ENCODE measurements at places on chromosomes 6 and 20. TPM values are rescaled to one million over a fixed set of nuclear protein-coding genes. Genes with fewer than 3 reads are reported as not detected.

- DNase-seq, result no peak
Observed at GRCh38 chr20:53695797-53696527, 102.3 kb upstream of the ZNF217 start.

DNA sequence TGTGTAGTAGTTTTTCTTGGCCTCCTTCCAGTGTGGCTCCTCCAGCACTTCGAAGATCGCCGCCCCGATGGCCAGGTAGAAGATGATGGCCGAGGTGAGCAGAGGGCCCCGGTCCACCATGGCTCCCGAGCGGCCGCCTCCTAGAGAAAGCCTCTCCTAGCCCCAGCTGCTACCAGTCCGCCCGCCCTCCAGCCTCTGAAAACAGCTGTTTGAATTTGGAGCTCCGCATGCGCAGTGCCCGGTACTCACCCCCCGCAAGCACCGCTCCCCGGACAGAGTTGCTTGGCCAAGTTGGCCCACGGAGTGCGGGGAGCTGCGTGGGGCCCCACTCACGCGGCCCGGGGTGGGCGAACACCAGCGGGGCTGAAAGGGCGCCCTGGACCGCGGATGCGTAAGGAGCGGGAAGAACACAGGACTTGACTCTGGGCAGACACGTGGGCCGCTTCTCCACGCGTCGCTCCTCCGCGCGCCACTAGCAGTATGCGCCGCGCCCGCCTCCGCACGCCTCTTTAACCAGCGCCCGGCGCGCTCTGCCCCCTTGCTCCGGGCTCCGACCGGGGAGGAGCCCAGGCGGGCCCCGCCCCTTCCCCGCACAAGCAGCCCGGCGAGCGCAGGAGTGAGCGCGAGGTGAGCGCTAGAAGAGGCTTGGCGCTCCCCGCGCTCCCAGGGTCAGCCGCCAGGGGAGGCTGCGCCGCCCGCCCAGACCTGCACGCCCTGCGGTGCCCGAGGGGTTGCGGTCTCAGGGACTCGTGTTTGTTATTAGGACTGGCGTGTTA lies at the start of gene KCNK5:
KCNK5 (minus strand) TSS at position 484 of the 776 bp plus-strand sequence; CDS start at position 120, 364 bp downstream.
- peak; percentile 29 for DNase-seq

GRCh38 chr20:58853976-58854637 lies 1.6 kb downstream of the GNAS start:
- no peak for DNase-seq

DNA sequence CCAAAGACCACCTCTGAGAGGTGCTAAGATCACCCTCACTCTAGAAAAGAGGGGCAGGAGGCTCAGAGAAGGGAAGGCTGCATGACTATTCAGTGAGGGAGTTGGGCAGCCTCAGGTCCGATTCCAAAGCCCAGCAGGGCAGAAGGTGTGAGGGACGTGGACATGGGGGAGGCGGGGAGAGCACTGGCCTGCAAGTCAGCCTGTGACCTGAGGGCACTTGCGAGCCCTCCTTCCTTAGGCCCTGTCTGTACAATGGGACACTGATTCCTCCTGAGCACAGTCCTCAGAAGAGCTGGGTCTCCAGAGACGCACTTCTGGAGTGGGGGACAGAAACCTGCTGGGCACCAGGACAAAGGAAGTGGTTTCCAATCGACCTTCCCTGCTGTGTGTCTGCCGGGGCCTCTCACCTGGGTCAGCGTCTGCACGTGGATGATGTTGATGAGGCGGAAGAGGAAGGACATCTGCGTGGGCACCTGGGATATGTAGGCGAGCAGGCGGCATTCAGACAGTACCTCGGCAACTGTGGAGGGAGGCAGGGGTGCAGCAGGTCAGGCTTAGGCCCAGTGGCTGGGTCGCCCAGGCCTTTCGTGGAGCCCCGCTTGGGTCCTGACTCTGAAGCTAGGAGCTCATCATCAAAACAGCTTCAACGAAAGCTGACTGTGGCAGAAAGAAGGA lies 48.5 kb downstream of the MYH7B start:
- no peak for DNase-seq

GRCh38 chr20:59530782-59531181 lies 73.6 kb upstream of the PHACTR3 start:
- DNase-seq, result no peak

- DNase-seq, result no peak
Observed at GRCh38 chr6:33248643-33248931, 23.1 kb downstream of the VPS52 start.

- DNase-seq, result no peak
Observed at GRCh38 chr20:62377064-62377461, 9.8 kb upstream of the RPS21 start.

- no peak for DNase-seq
Observed at GRCh38 chr20:10524643-10525042, 89.5 kb downstream of the SLX4IP start.

DNA sequence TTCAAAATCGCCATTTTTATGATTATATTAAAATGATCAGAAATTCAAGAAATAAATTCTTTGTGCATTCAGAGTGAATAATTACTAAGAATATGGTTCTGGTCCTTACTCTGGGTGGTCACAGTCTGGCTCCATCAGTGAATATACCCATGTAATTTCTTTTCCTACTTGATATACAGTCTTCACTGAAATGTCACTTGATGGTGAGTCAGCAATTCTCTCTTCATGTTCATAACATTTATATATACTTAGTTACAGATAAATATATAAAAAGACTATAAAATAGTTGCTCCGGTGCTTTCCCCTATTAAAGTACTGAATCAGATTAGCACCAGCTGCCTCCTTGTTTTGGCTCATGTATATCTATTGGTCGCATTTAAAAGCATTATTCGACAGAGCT lies 56.4 kb upstream of the MTRF1L start:
- DNase-seq, result no peak

- no peak for DNase-seq
Observed at GRCh38 chr20:41345729-41346067, 5.1 kb downstream of the LPIN3 start.

DNA sequence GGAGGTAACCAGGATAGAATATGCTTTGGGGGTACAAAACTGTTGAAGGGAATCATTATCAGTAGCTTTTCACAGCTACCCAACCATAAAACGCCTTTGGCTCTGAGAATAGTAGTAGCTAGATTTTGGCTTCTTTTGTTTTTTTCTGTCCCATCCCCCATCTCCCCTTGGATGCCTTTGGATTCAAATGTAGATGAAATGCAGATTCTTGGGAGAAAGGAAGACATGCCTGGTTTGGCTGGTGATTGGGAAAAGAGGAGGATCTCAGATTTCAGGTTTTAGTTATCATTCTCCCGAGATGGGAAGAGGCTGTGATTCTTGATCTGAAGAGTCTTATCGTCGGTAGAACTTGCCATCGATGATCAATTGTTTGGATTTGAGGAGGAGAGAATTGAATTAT lies 3.5 kb upstream of the CDYL start:
- DNase-seq, result no peak

- peak; percentile 84 for DNase-seq
Observed at GRCh38 chr6:98384801-98385200, 449.6 kb upstream of the POU3F2 start.

The BRD2 gene
- 68.9 TPM for total RNA-seq

The SRMS gene
- total RNA-seq, result not detected

The ULBP2 gene
- total RNA-seq, result 0.89 TPM

The KCNK16 gene
- total RNA-seq, result not detected

The RWDD2A gene
- total RNA-seq, result 7.3 TPM

The HLA-DOB gene
- 0.20 TPM for total RNA-seq
